Caco-2 (cell line): ENCODE measurements at places on chromosomes 16 and 17. TPM values are rescaled to one million over a fixed set of nuclear protein-coding genes. Genes with fewer than 3 reads are reported as not detected.

Gene ITGB3
- 0.48 and 1.2 TPM in 2 replicates for total RNA-seq

Gene GDPD1
- 1.2 and 2.9 TPM in 2 replicates for total RNA-seq

Gene ESRP2
- 109 and 110 TPM in 2 replicates for total RNA-seq

Gene IL34
- 0.49 and 0.50 TPM in 2 replicates for total RNA-seq

Gene ATP6V0D1
- 107 and 110 TPM in 2 replicates for total RNA-seq

DNA sequence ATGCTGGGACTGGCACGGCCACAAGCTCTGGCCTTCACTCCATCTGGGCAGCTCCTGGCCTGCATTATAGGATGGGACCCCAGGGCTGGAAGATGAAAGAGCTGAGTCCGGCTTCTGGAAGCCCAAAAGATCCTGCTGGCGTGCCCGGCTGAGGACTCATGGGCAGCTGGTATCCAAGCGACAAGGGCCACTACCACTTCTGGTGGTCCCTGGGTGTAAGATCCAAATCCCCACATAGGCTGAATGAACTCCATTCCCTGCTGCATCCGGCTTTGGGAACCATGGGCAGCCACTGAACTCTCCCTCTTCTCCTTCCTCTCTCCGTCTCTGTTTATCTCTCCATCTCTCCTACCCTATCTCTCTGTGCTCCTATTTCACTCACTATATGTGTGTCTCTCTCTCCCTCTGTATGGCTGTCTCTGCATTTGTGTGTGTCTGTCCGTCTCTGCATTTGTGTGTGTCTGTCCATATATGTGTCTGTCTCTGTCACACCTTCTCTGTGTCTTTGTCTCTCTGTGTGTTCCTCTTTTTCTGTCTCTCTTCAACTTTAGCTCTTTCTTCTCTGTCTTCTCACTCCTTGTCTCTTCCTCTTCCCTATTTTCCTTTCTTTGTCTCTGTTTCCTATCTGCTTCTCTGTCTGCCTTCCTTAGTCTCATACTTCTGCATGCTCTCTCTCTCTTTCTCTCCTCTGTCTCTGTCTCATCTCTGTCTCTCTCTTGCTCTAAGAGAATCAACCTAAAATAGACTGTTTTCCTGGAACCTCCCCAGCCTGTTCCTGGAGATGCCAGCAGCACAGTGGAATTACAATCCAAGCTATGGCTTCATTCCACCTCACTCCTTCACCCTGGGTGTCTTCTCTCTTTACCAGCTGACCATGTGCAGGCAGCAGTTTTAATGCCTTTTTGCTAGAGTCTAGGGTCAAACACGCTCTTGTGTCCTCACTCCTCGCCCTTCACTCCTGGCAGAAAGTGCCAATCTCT lies 60.4 kb upstream of the IRX6 start:
- DNase-seq = no peak

- no peak for DNase-seq
Observed at GRCh38 chr16:3183445-3184139, 4.4 kb upstream of the OR1F1 start.

- DNase-seq = peak; percentile 40
Observed at GRCh38 chr17:64786337-64786736, 124.2 kb upstream of the SMURF2 start.

- DNase-seq = no peak
Observed at GRCh38 chr17:58525239-58525638, 10.8 kb upstream of the MTMR4 start.

GRCh38 chr17:6299275-6299674 lies 135.6 kb downstream of the AIPL1 start:
- no peak for DNase-seq

DNA sequence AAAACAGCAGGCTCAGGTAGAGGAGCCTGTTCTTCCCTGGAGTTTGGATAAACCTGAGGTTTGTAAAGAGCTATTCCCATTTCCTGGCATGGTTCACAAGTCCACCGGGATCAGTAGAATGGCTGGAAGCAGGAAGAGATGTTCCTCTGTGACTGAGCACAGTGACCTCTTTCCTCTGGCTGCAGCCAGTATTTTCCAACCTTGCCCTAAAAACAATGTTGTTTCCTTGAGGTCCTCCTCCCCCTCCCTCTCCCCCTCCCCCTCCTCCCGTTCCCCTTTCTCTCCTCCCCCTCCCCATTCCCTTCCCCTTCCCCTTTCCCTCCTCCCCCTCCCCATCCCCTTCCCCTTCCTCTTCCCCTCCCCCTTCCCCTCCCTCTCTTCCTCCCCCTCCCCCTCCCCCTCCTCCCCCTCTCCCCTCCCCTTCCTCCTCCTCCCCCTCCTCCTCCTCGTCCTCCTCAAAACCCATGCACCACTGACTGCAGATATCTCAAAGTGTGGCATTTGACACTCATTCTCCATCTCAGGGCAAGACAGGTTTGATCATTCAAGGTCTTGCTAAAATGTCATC lies 58.9 kb upstream of the MON1B start:
- no peak for DNase-seq

DNA sequence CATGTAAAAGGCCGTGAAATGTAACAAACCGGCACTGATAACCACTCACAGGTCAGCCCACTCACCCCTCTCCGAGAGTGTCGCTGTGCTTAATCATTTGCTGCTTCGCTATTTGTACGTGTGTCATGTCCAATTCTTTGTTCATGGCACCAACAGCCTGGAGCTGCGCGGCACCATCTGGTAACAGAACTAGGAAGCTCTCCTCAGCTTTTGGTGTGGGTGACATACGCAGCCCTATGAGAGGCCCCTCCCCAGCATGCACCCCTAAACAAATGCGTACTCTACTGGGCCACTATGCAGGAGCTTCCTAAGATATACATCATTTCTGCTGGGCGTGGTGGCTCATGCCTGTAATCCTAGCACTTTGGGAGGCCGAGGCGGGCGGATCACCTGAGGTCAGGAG lies 2.3 kb upstream of the PECAM1 start:
- DNase-seq = no peak

DNA sequence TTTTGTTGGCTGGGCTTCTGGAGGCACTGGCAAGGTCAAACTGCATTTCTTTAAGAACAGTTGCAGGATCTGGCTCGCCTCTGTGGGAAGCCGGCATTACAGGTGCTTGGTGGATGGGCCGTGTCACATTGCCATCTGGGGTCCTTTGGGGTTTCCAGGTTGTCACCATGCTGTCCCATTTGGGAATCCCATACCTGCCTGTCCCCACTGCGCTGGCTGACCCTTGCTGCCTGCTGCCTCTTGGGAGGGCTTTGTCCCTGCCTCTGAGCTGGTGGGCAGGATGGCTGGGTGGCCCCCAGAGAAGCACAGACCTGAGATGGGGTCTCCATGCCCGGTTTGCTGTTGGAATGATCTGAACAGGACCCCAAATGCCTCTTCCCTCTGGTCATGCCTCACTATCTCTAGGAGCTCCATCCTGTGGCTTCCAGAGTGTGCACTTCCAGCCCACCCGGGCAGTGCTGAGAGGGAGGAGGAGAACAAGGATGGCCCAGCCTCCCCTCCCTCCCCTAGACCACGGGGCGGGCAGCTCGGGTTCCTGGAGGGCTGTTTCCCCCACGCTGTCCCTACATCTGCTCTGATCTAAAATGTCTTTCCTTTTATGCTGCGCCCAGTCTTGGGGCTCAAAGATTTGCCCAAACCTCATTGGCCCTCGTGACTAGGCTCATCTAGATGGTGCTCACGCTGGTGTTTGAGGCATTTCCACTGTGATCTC lies 28.0 kb downstream of the OR1D5 start:
- no peak for DNase-seq

- no peak for DNase-seq
Observed at GRCh38 chr16:79137426-79137939, 463.1 kb downstream of the MAF start.

GRCh38 chr17:13986855-13987254 lies 82.4 kb upstream of the COX10 start:
- DNase-seq = no peak

DNA sequence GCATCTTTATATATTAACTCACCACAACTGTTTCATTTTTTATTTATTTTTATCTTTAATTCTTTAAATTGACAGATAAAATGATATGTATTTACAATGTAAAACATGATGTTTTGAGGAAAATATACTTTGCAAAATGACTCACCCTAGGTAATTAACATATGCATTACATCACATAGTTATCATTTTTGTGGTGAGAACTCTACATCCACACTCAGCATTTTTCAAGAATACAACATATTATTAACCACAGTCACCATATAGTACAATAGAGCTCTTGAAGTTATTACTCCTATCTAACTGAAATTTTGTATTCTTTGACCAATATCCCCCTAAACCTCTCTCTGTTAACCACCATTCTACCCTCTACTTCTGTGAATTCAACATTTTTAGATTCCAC lies 194.7 kb upstream of the KIF2B start:
- no peak for DNase-seq

- DNase-seq = peak; percentile 93
Observed at GRCh38 chr16:10385725-10386516, at the start of gene ATF7IP2. Gene ATF7IP2 (plus strand): TSS chr16:10386061. CDS start chr16:10430621, 44,560 bp downstream.

GRCh38 chr17:72294487-72294893 lies 173.7 kb downstream of the SOX9 start:
- no peak for DNase-seq

DNA sequence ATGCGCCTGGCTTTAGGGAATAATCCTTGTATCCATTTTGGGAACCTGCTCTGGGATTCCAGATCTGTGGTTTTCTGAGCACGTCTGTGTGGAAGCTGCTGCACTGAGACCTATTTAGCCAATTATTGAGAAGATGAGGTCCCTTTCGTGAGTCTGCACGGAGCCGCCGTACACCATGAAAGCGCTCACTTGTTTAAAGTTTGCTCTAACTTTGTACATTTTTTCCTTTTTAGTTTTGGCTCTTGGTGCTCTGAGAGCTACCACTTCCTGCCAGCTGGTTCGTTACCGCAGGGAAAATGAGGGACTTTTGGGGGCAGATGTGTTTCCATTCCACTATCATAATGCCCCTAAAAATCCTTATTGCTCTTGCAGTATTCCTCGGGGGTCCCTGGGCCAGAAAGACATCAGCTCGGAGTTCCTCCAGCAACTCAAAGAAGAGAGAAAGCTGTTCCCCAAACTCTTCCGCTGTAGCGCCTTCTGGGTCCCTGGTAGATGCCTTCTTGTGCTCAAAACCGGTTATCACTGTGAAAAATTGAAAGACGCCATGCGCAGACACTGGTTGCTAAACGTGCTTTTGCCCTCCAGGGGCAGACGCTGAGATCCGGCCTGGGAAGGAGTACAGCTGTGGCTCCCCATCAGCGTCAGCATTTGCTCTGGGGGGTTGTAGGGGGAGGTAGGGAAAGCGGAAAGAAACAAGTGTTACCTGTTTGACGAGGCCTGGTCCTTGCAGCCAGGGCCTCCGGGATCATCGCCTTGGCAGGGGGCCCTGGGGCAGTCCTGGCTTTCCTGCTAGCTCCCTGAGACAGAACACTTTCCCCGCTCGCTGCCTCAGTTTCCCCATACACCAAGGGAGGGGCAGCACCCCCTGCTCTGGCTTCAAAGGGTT lies 238.1 kb downstream of the MRTFB start:
- peak; percentile 61 for DNase-seq

- peak; percentile 84 for DNase-seq
Observed at GRCh38 chr17:34637548-34638525, 58.5 kb downstream of the TMEM132E start.

- no peak for DNase-seq
Observed at GRCh38 chr17:62017912-62018311, 47.2 kb downstream of the MED13 start.
